ENCODE measurements at places on chromosomes 4 and X.

GRCh38 chr4:89482251-89482650 is 174.7 kb upstream of the GPRIN3 start:
- peak; percentile 18 for DNase-seq

- DNase-seq, result no peak
Measured at GRCh38 chr4:85682391-85682790, 207.4 kb downstream of the ARHGAP24 start.

GRCh38 chr4:39635023-39635422 is 3.6 kb downstream of the SMIM14 start:
- no peak for DNase-seq

GRCh38 chr4:2795300-2795892 is 2.5 kb downstream of the SH3BP2 start:
- no peak for DNase-seq

- DNase-seq, result no peak
Measured at GRCh38 chrX:107482046-107482445, 32.6 kb downstream of the FRMPD3 start.

DNA sequence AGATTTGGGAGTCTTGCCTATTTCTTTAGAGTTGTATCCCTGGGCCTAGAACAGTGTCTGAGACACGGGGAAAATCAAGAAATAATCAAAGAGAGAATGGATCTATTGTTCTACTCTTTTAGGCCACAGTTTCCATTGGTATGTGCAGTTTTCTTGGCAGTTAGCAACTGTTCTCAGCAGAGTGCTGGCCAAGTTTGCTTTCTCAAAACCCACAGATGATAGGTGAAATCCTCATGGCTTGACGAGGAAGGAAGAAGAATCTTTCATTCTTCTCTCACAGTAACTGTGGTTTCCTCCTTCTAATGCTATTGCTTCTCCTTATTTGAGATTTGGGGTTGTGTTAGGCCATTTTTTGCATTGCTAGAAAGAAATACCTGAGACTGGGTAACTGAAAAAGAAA is 42.2 kb downstream of the AGA start:
- no peak for DNase-seq

- DNase-seq, result no peak
Measured at GRCh38 chrX:26050099-26050498, 88.0 kb upstream of the MAGEB18 start.

GRCh38 chr4:88244816-88245579 is 39.4 kb downstream of the PPM1K start:
- DNase-seq, result no peak

DNA sequence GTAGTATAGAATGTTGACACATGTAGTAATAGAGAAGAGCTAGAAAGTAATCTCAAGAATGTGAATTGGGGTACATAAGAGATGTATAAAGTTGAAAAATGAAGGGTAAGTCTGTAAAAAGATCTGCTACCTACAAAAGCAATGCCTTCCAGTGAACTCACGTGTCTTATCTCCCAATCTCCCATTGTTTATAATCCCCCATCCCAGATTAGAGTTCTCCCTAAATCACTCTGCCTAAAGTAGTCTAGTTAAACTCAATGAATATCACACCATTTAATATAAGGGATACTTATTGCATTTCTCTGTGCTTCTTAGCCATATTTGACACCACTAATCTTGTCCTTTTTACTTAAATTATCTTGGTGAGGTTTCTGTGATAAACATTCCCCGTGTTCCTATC is 6.6 kb downstream of the TECRL start:
- no peak for DNase-seq

GRCh38 chr4:102598086-102598761 is 97.1 kb downstream of the NFKB1 start:
- DNase-seq, result no peak

- DNase-seq, result peak; percentile 55
Measured at GRCh38 chr4:7867701-7868435, 71.8 kb downstream of the AFAP1 start.

DNA sequence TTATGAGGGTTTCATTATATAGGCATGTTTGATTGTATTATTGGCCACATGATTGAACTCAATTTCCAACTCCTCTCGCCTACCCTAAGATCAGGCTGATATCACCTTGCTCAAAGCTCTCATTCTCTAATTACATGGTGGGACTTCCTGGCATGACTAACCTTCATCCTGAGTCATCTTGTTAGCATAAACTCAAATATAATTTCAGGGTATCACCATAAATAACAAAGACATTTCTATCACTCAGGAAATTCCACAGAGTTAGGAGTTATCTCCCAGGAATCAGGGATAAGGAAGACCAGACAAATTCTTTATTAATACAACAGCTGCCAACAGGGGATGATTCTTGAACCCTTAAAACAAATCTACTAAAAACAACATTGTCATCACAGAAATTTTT is 90.7 kb downstream of the NDST3 start:
- peak; percentile 59 for DNase-seq

GRCh38 chr4:83408908-83409307 is 46.7 kb downstream of the HELQ start:
- DNase-seq, result no peak

GRCh38 chr4:96874657-96875056 is 1034.8 kb downstream of the PDHA2 start:
- no peak for DNase-seq

All from fibroblast of skin of right quadriceps (primary cell).